Fibroblast of mammary gland (primary cell): ENCODE measurements at places on chromosomes 7 and 10.

DNA sequence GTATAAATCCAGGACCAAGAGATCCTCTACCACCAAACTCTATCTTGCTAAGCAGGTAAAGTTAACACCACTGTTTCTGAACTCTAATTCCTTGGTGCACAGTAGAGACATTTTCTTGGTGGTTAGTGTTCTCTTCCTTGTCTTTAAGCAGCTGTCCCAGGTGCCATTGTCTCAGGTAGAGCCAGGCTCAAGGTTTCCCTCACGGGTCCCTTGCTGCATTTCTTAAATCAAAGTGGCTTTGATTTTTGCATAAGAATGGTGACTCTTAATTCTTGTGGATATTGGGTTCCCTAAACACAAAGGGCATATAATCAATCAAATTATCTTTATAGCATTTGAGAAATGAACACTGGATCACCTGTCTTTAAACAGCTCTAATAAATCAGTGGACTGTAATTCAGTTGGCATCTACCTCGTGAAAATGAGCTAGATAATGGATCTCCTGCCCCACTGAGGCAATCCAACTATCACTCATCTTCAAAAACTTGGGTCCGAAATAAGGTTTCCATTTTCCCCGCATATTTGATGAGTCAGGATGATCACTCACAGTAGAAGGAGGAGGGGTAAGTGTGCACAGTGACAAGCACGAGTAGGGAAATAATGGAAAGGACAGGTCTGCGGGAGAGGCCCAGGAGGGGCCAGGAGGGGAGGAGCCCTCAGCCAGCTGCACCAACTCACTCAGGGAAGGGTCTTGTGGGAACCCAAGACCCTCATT, 2.4 kb downstream of the ABCC2 start:
- DNase-seq: peak; percentile 66

DNA sequence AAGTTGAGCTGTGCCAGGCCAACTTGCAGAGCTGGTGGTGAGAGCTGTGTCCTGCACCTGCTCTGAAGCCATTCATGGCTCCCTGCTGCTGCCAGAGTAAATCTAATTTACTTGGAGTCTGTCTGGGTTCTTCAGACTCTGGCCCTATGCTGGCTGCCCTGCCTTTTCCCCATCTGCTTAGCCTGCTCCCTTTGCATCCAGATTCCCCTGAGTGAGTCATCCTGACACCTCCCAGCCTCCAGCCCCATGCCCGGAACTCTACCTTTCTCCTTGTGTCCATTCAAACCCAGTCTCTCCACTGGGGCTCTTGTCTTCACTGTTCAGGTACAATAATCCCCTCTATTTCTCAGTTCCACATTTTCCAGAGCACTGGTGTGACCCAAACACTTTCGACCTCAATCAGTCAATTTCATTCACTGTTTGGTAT, 434.4 kb upstream of the ZMIZ1 start:
- peak; percentile 10 for DNase-seq

- no peak for DNase-seq
These were observed 517.6 kb downstream of the KCNMA1 start for GRCh38 chr10:77120012-77120411.

GRCh38 chr7:52017802-52018679, 701.4 kb upstream of the COBL start:
- no peak for DNase-seq

DNA sequence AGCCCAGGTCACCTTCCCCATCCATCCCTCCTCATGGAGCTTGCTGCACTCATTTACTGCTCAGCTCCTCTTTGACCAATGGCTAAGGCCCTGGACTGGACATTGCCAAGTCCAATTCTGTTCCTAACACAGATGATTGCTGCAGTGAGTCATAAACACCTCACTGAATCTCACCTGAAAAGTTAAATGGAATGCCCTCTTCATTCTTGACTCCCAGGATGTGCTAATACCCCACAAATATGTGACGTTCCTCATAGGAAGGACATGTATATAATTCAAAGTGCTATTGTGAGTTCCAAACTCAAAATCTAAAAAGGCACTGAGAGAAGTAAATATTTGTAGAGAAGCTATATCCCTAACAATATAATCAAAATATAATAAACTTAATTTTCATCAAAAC, 73.5 kb upstream of the DLX6 start:
- no peak for DNase-seq

- DNase-seq: no peak
These were observed 161.7 kb downstream of the FANK1 start for GRCh38 chr10:126058104-126058503.

- DNase-seq: peak; percentile 93
These were observed 355.7 kb upstream of the AKR1E2 start for GRCh38 chr10:4470231-4470835.

- DNase-seq: peak; percentile 86
These were observed 173.3 kb downstream of the SLC16A9 start for GRCh38 chr10:59536167-59537014.

GRCh38 chr7:120714945-120715344, 143.0 kb downstream of the TSPAN12 start:
- DNase-seq: peak; percentile 42

GRCh38 chr7:144720710-144721109, 115.1 kb downstream of the TPK1 start:
- peak; percentile 15 for DNase-seq

DNA sequence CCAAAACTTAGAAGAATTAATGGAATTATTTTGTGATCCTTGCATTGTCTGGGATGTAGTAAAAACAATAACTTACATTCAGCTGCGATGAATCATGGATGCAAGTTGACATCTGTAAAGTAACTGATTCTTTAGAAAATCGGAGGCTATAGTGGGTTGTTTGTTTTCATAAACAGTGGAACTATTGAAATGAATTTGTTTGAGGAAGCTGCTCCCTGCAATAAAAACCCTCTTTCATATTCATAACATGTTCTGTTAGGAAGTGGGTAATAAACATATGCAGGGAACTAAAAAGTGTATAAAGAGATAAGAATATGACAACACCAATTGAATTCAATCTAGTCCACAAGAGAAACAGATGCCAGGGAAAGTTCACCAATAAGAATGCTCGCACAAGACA, 53.6 kb downstream of the AGMO start:
- peak; percentile 11 for DNase-seq

- no peak for DNase-seq
These were observed 366 bp upstream of the TAF3 start for GRCh38 chr10:7817984-7818294.

DNA sequence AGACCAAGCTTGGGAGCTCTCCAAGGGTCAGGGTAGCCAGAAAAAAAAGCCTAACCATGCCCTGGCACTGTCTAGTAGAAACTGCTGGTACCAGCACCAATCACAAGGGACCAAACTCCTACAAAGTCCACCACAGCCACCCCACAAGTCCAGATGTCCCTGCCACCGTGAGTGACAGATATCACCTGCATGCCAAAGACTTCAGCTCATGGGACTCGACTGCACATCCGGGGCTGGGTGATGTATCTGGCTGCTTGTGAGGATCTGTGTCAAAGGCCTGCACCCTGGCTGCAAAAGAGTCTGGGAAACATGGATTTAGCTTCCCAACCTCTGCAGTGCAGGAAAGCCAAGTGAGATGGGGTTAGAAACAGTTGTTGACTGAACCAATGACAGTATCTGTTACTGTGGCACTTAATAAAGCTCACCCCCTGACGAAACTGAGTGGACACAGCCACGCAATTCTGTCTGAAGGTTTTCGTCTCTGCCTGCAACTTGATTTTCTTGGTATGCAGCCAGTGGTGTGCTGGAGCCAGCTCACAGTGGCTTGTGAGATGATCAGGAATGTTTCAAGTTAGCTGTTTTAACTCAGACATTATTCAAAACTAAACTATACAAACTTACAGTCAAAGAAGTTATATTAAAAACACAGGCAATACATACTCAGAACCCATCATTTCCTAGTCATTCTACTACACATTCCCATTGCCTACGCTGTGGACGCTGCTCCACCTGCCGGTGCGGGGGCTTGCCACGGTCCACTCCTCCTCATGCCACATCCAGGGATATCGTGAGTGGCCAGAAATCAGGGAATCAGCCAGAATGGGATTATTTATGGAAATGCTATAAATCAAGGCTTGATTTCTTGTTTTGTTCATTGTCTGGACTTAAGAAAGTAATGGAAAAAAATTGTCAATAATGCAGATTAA, 9.2 kb downstream of the ZNF488 start:
- peak; percentile 35 for DNase-seq

DNA sequence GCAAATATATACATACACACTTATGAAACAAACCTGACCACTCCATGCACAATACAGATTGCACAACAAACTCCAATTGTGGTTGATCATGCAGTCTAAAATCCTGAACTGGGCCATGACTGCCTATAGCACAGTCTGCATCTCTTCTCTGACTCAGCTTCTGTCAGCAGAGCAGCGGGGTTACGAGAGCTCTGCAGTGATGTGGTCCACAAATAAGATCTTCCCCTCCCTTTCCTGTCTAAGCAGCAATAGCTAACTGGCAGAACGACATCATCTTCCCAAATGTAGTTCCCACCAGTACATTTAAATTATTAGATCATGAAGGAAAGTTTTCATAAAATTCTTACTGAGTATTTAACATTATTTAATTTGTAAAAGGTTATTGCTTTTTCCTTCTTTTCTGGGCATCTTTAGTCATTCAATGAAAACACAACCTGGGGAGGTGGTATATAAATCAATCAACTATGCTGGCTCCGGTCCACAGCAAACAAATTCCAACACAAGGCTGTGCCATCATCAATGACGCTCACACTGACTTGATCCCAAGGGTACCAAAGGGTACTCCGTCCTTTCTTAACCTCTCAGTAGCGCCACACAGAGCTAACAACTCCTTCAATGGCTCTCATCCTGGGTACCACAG, 17.1 kb downstream of the ARHGAP21 start:
- peak; percentile 99 for DNase-seq

DNA sequence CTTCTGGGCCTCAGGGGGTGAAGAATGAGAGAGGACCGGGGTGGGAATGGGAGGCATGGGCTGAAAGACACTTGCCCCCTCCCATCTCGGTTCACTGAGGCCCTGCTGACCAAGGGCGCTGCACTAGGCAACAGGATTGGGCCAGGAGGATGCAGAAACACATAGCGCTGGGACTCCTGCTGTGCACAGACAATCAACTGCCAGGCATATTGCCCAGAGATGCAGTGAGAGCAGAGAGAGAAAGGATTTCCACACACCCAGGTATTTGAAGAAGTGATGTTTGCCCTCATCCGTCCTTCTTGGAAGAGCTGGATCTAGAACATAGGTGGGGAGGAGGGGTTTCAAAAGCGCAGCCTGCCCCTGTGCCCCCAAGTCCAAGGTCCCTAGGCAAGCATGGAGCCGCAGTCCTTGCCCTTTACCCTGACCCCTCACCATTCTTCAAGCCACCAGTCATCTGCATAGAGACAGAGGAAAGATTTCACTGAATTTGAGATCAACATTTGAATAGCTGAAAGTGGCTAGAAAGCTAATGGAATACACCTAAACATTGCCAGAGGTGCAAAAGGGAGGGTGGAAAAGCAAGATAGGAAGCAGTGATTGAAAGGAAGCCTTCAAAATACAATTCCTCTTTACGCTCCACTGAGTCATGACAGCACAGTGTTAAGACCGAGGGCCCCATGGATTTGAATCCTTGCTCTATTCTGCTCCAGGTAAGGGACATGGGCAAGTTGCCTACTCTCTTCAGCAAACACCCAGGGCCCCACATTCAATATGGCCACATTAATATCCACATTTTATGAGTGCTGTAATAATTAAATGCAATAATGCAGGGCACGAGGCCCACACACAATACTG, 44.2 kb upstream of the TNS3 start:
- DNase-seq: no peak

GRCh38 chr7:29569648-29570047, 6.0 kb downstream of the PRR15 start:
- no peak for DNase-seq

DNA sequence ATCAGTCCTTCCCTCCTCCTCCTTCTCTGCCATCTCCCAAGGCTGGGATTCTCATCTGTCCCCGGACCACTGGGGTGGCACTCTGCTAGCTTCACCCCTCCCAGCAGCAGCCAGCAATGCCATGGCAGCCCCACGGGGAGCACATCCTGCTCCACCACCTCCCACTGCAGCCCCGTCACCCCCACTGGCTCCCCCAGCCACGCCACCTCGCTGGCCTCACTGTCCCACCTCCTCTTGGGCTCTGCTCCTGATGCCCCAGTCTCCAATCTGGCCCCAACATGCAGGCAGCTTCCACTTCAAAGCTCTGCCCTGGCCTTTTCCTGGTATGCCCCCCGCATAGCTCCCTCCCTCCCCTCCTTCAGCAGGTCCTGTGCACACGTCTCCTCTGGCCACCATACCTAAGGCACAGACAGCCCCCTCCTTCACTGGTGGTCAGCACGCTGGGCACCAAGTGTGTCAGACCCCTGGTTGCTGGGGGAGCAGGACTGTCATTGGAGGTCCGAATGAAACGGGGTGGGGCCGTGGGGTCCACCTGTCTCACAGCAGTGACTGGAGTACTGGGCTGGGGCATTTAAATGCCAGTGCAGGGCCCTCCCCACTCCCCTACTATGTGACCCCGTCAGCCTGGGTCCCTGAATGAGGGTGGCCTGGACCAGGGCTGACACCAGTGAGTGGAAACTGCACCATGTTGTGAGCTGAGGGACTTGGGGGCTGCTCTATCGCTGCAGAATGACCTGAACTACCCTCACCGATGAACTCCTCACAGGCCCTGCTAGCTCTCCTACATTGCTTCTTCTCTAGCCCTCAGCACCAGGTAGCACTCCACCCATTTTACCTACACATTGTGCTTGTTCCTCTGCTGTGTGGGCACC, 38.7 kb downstream of the RASGEF1A start:
- DNase-seq: no peak

DNA sequence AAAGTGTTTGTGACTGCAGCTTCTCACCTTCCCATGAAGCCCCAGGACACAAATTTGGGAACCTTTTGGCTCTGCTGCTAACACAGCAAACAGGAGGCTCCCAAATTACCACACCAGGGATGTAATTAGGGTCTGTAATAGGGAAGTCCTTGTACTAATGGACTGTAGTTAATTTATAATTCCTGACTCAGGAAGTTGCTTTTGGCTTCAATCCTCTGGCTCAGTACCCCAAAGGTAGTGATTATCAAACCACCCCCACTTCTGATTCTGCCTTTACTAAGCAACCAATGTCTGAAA, 3.8 kb upstream of the MALSU1 start:
- no peak for DNase-seq

DNA sequence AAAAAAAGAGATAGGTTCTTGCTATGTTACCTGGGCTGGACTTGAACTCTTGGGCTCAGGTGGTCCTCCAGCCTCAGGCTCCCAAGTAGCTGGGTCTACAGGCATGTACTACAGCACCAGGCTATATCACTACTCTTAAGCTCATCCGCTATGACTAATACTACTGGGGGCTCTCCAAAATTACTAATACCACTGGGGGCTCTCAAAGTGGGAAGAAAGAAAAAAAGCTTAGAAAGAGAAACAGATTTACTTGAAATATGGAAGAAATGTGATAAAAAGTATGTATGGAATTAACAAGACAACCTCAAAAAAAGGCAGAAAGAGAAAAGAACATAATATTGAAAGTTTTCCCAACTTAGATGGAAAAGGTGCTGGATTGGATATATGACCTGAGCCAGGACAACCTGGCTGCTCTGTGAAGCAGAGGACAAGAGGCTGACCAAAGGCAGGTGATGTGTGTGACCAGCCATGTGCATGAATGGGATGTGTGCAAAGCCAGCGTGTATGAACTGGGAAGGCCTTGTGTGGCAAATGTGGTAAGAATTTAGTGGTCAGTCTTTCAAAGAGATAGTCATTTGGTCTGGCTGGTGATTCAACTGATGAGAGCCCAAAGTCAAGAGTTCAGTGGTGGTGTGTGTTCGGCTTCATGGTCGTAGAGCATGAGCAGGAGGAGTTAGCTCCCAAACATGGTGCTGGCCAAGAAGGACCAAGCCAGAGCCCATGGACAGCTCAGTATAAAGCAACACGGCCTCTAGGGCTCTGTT, 232.4 kb upstream of the KLF14 start:
- peak; percentile 87 for DNase-seq
